ENCODE measurements at places on chromosomes 6 and 20.

DNA sequence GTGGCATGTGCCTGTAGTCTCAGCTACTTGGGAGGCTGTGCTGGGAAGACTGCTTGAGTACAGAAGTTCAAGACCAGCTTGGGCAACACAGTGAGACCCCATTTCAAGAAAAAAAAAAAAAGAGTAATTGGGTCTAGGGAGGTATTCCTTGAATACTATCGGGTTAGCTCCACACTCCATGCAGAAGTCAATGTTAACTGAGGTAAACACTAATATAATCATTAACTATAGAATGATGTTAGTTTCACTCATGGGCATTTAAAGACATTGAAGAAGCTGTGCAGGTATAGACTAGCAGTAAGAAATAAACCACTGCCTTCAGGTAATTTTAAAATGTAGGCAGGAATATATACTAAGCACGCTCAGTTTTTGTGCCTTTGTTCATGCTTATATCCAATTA lies 32.6 kb downstream of the MDN1 start:
- no peak for DNase-seq

GRCh38 chr6:75331151-75331550 lies 46.6 kb upstream of the TMEM30A start:
- no peak for DNase-seq

DNA sequence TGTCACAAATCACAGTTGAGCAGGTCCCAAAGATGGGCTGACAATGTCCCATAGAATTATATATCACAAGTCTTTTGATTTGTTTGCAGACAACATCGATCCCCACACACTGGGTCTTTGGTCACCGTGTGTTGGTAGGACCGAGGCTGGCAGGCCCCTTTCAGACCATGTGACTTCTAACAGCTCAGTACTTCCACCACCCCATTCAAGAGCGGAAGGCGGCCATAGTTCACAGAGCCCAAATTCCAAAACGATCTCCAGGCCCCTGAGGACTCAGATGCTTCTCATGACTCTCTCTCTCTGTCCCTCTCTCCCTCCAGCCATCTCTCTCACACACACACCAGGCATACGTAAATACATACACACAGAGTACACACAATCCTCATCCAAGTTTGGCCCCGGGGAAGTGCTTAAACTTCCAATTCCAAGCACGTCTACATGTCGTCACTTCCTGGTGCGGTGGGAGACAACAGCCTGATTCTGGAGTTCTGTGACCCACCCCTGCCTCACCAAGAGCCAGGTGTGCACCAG lies 155.9 kb upstream of the INSM1 start:
- no peak for DNase-seq

DNA sequence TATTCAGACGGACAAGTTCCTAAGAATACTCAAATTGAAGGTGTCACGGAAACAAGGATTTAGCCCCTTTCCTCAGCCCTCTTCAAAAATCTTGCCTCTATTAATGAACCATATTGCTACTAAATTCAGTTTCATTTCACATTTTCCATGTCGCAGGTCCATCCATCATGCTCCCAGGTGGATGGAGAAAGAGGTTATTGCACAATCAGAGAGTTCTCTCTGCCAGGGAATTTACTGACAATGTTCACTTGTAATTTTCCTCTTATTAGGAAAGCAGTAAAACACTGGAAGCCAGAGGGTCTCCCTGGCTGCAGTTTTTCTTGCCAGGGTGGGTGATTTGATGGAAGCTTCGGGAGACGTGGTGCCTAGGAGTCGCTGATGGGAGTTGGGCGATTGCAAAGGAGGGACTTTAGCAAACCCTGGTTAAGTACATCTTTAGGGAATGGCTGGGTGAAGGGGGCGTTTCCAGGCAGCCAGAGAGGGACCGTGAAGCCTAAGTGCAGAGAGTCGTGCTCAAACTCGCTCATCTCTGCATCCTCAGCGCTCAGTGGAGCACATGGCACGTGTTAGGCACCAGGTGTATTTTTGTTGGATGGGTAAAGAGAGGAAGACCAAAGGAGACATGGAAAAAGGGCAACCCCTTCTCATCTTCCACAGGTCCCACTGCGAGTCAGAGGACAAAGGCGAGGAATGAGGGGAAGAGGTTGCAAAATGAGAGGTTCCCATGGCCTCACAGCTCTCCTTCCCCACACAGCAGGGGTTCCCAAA lies 321.9 kb upstream of the CDH4 start:
- no peak for DNase-seq

GRCh38 chr6:56399672-56400263 lies 152.4 kb upstream of the COL21A1 start:
- no peak for DNase-seq

DNA sequence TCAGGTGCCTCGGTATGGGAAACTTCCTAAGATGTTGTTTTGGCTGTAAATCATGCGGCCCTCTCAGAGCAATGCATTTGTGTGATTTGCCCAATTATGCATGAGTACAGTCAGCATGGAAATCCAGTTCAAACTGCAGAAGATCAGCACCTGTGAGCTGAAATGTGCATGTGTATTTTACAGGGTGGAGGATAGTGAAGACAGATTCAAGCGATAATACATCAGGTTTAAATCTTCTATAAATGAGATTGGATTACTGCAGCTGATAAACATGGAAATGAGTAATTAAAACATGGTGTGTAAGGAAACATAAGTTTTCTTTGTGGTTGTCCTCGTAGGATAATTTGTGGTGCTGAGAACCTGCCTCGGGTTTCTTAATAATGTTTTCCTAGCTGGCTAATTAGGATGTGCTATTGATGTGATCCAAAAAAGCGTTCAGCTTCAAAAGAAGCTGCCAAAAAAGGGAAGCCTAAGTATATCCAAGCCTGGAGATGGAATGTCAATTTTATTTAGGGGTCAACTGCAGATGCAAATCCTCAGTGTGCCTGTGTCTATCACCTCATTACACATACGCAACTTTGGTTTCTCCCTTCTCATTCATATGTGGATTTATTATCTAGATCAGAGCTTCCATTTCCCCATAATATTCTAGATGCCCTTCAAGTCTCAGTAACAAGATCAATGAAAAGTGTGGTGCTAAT lies 117.1 kb upstream of the CCDC28A start:
- no peak for DNase-seq

- no peak for DNase-seq
Observed at GRCh38 chr6:99575544-99576227, 7.2 kb upstream of the CCNC start.

- peak; percentile 84 for DNase-seq
Observed at GRCh38 chr6:29723262-29723665, at the start of gene HLA-F. Gene HLA-F, plus strand, starts transcription at chr6:29723434. Its CDS starts 30 bp downstream, at chr6:29723464.

GRCh38 chr6:9412951-9413559 lies 977.7 kb upstream of the SLC35B3 start:
- DNase-seq, result peak; percentile 45

- DNase-seq, result no peak
Observed at GRCh38 chr6:15994814-15995459, 133.9 kb upstream of the MYLIP start.

GRCh38 chr20:24151621-24152294 lies 163.2 kb upstream of the GGTLC1 start:
- no peak for DNase-seq

DNA sequence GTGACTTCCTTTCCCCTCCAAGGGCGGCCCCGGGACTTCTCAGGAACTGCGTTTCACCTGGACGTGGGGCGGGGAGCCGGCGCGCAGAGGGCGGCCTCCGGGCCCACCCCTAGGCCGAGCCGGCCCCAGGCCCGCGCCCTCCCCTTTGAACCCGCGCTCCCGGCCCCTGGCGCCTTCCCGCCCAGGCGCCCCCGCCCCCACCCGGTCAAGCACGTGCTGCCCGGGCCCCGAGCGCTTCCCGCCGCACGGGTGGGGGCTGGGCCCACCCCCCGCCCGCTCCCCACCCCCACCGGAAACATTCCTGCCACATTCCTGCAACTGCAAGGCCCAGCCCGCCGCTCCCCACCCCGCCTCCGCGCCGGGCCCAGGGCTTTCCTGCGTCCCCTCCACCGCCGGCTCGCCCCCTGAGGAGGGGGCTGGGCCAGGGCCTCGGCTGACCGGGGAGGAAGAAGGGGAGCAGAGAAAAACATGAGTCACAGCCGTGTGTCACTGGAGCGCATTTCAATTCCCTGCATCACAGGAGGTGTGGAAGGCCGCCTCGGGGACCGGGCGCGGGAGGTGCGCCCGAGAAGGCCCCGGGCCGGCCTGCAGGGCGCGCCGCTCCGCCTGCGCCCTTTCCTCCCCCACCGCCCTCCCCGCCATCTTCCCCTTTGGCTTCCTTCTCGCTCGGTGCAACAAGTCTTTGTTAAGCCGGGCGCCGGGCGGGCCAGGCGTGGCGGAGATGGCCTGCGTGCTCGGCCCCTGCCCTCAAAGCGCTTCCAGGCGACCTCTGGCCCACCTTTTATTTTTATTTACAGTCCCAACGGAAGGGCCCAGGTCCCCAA lies 1.2 kb upstream of the HMGA1 start:
- no peak for DNase-seq

DNA sequence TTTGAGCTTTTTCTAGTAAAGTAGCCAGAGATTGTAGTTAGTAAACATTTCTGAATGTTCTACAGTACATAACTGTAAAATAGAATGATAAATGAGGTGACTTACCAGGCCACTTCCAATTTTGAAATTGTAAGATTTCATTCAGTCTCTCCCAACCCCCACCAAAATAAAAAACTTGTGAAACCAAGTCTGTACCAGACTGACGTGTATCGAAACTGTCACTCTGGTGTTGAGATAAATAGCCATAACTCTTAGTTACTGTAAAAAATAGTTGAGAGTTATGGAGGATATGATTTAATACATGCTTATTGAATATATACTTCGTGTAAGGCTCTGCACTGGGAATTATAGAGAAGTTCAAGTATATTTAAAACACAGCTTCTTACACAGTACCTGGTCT lies 455.7 kb downstream of the PLCB1 start:
- no peak for DNase-seq
